ENCODE measurements at places on chromosomes 12 and 14. TPM values are rescaled to one million over a fixed set of nuclear protein-coding genes. Genes with fewer than 3 reads are reported as not detected.

The MSRB3 gene
- 0.72 TPM for polyA plus RNA-seq

The HHIPL1 gene
- polyA plus RNA-seq: 0.47 TPM

The DAO gene
- not detected for polyA plus RNA-seq

The CRIP1 gene
- 0.82 TPM for polyA plus RNA-seq

The ZC3H10 gene
- 11.3 TPM for polyA plus RNA-seq

The KSR2 gene
- 3.0 TPM for polyA plus RNA-seq

The CMA1 gene
- polyA plus RNA-seq: not detected

The ACSM4 gene
- polyA plus RNA-seq: not detected

The MYO1H gene
- polyA plus RNA-seq: 9.2 TPM

The LMNTD1 gene
- polyA plus RNA-seq: not detected

The SERPINA4 gene
- not detected for polyA plus RNA-seq

The GCN1 gene
- polyA plus RNA-seq: 27.4 TPM

The KLRG1 gene
- polyA plus RNA-seq: 4.7 TPM

The MLH3 gene
- 17.3 TPM for polyA plus RNA-seq

The TBK1 gene
- 19.7 TPM for polyA plus RNA-seq

The OTUB2 gene
- 2.8 TPM for polyA plus RNA-seq

The RNASE4 gene
- polyA plus RNA-seq: not detected

The OTOGL gene
- 0.33 TPM for polyA plus RNA-seq

The TAS2R42 gene
- polyA plus RNA-seq: not detected

The GSKIP gene
- polyA plus RNA-seq: 68.6 TPM

The PPP2R5E gene
- 26.7 TPM for polyA plus RNA-seq

The GDF11 gene
- polyA plus RNA-seq: 14.7 TPM

The ANKS1B gene
- polyA plus RNA-seq: 67.3 TPM

The SLC4A8 gene
- polyA plus RNA-seq: 34.5 TPM

The CAMKK2 gene
- polyA plus RNA-seq: 29.2 TPM

The KLRB1 gene
- polyA plus RNA-seq: not detected

The ARHGDIB gene
- 7.7 TPM for polyA plus RNA-seq

The ARHGEF25 gene
- 12.9 TPM for polyA plus RNA-seq

The IL22 gene
- not detected for polyA plus RNA-seq

The NXPH4 gene
- polyA plus RNA-seq: 0.53 TPM

The TRHDE gene
- 20.6 TPM for polyA plus RNA-seq

The KRT3 gene
- not detected for polyA plus RNA-seq

The RNASE7 gene
- not detected for polyA plus RNA-seq

The PRB2 gene
- polyA plus RNA-seq: not detected

The MGP gene
- not detected for polyA plus RNA-seq

The SRRM4 gene
- 10.5 TPM for polyA plus RNA-seq

The DTX1 gene
- 42.8 TPM for polyA plus RNA-seq

The CLEC1A gene
- not detected for polyA plus RNA-seq

The SLC25A21 gene
- 0.35 TPM for polyA plus RNA-seq

All from neural cell (in vitro differentiated cells).